ENCODE measurements at places on chromosomes 6 and 20.

GRCh38 chr6:124446961-124447360 is 515.3 kb upstream of the RNF217 start:
- no peak overlapping the region for H3K27ac ChIP-seq
- no peak overlapping the region for H3K4me3 ChIP-seq
- H3K4me1 ChIP-seq = no peaks in the 10 kb centered on the region
- no peaks in the 10 kb centered on the region for H3K36me3 ChIP-seq
- DNase-seq = no peak
- no peaks in the 10 kb centered on the region for H3K27me3 ChIP-seq

GRCh38 chr6:89047473-89047872 is 33.1 kb upstream of the PNRC1 start:
- peaks cover 28% of the 10 kb centered on the region for H3K4me1 ChIP-seq
- DNase-seq = no peak
- peaks cover 11% of the 10 kb centered on the region for H3K27me3 ChIP-seq

GRCh38 chr6:72035966-72036365 is 149.6 kb downstream of the RIMS1 start:
- no peak overlapping the region for H3K27ac ChIP-seq
- H3K27me3 ChIP-seq = no peaks in the 10 kb centered on the region
- no peak overlapping the region for H3K4me3 ChIP-seq
- DNase-seq = no peak

DNA sequence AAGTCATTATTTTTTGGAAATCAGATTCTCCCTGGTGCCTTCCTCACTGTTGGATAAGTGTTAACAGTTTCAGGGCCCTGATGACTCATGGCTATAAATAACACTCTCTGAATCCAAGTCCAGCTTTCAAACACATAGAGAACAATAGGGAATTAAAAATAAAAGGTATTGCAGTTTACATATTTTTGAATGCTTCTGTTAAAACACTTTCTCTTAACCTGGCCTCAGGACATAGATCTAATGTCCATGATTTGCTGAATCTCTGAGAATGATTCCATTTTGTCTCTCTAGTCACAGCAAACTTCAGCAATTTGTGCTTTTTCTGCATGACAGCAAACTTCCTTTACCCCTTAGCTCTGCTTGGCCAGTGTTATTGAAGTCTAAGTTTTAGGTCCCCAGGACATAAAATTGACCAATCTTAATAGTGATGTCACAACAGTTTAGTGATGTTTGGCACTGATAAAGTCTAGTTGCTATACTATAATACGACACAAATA is 1192.4 kb upstream of the CITED2 start:
- no peaks in the 10 kb centered on the region for H3K27me3 ChIP-seq
- no peak overlapping the region for H3K27ac ChIP-seq
- no peaks in the 10 kb centered on the region for H3K36me3 ChIP-seq
- DNase-seq = no peak

DNA sequence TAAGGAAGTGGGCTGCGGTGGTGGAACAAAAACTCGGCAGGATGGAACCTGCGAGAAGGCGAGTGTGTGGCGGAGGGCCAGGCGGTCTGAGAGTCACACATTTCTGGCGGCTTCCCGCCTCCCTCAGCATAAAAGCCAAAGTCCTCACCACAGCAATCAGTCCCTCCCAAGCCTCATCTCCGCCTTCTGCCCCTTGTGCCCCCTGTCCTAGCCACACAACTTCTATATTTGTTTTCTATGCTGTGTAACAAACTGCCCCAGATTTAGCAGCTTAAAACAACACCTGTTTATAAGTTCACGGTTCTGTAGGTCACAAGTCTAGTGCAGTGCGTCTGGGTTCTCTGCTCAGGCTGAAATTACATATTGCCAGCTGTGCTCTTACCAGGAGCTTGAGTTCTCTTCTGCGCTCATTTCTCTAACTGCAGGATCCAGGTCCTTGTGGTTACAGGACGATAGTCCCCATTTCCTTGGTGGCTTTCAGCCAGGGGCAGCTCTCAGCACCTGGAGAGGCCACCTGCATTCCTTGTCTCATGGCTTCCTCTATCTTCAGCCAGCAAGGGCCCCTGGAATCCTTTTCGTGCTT is 11.7 kb upstream of the SPO11 start:
- peaks cover 29% of the 10 kb centered on the region for H3K27me3 ChIP-seq
- no peak for DNase-seq
- no peaks in the 10 kb centered on the region for H3K4me1 ChIP-seq
- H3K36me3 ChIP-seq = no peaks in the 10 kb centered on the region

All from activated naive CD4-positive, alpha-beta T cell treated with anti-CD3 and anti-CD28 coated beads, Interleukin-2, amount 10 ng/mL, durations not matched to agents 7 days and 5 days (primary cell).